ENCODE measurements at places on chromosomes 2 and 18.

- no peak for DNase-seq
Observed at GRCh38 chr2:148988337-148988736, 50.2 kb upstream of the LYPD6B start.

- DNase-seq = peak; percentile 91
Observed at GRCh38 chr18:47175898-47176575, at the start of gene IER3IP1. TSS of gene IER3IP1 (minus strand) at chr18:47176364. CDS start at chr18:47176277, 87 bp downstream.

GRCh38 chr2:85455552-85456090 lies 37.1 kb downstream of the SH2D6 start:
- DNase-seq = no peak

DNA sequence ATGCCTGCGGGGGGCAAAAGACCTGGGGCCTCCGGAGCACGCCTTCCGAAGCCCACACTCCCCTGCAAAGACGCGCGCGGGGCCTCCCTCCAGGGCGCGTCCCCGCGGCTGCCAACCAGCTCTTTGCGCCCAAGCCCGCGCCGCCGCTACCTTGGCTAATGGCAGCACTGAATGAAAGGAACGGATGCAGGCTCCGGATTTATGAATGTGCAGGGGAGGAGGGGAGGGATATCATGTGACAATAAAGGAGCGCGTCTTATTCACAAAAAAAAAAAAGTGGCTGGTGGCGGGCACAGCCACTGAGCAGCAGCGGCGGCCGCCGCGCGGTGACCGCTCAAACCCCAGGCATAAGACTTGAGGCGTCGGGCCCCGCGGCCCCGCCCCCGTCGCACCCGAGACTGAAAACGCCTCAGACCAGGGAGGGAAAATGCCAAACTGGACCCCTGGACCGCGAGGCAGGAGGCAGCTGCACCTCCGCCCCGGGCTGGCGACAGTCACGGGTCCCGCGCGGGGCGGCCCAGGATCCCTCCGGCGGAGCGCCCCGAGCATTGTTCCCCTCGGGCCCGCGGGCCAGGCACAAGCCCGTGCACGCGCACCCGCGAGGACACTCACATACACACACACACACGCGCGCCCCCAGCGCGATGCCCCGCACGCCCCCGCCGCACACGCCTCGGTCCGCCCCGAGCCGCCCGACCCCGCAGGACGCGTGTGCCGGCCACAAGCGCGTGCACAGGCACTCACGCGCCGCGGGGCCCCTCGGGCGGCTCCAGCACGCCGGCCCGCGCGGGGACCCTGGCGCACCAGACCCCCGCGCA lies 1.6 kb downstream of the SPRED2 start:
- peak; percentile 65 for DNase-seq

- peak; percentile 37 for DNase-seq
Observed at GRCh38 chr2:240956935-240957655, 41.3 kb upstream of the SNED1 start.

GRCh38 chr2:144225076-144225475 lies 294.8 kb downstream of the ZEB2 start:
- no peak for DNase-seq

DNA sequence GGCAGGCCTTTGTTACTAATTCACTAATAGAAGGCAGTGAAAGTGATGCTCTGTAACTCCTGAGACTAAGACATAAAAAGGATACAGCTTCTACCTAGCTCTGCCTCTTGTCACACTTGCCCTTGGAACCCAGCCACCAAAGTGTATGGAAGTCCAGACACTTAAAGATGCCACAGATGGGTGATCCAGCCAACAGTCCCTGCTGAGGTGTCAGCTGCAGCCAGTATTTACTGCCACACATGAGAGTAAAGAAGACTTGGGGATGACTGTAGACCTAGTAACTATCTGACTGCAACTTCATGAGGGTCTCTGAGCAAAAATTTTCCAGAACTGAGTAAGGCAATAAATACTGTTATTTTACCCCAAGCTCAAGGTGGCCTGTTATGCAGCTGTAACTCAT lies 8.8 kb downstream of the IMMT start:
- no peak for DNase-seq

- no peak for DNase-seq
Observed at GRCh38 chr18:7248877-7249276, 18.0 kb downstream of the LRRC30 start.

DNA sequence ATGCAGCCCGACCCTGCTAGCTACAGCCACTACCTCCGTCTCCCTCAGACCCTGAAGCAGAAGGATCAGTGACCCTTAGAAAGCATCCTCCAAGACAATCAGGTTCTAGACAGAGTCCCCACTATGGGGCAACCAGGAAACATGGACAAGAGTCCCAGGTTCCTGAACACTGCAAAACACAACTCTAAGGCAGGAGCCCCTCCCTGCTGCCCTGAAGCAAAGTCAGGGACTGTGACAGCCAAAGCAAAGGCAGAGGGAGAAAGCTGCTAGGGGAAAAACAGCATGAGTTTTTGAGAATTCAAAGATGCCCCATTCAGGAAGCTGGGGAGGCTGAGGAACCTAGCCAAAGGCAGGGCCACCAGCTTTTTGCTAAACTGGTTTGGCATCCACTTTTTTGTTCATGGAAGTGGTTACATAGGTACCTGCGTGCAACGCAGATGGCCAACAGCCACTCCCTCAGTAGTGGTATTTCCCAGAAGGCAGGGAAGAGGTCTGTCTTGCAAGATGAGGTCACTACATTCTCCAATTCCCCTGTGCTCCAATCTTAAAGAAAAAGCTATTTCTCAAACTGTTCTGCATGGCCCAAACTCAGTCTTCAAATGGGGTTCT lies 33.2 kb downstream of the MYO5B start:
- DNase-seq = no peak

GRCh38 chr2:104856086-104856972 lies 2.4 kb downstream of the POU3F3 start:
- DNase-seq = no peak

Data from activated naive CD4-positive, alpha-beta T cell treated with anti-CD3 and anti-CD28 coated beads, Interleukin-2, amount 50 U/mL, for 72 hours (primary cell).